ENCODE measurements at places on chromosomes 2 and 18.

DNA sequence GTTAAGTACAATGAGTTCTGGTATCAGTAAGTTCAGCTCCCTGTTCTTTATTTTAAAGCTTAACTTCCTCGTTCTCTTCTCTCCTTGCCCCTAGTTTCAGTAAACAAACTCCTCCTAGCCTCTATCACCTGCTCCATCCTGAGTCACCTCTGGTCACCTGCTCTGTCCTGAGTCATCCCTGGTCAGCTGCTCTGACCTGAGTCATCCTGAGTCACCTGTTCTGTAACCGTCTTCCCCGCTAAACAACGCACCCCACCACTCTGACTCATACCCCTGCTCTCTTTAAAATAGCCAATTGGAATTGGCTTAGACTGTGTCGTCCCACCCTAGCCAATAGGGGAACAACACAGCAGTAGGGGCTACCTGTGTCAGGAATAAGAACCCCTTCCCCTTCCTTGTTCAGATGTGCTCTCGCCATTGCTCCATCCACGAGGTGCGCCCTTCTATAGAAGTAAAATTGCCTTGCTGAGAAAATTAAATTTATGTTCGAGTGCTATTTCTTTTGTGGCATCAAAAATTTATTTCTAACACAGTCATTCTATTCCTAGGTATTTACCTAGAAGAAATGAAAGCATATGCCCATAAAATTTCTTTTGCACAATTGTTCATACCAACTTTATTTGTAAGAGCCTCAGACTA is 24.9 kb upstream of the RMND5A start:
- peak; percentile 83 for DNase-seq

DNA sequence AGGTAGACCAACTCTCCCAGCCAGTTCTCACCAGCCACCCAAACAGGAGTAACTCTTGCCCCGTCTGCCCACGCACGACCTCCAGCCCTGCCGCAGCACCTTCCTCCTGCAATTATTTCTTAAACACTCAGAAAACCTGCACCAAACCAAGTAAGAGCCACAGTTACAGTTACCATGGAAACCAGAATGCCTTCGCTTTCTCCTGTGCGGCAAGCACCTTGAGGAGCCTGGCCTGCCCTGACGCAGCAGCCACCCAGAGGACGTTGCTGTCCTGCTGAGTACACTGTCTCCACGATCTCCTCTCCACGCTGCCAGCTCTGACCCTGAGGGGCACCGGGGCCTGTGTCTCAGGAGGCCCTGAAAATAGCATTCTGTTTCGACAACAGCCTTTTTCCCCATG is 94.3 kb upstream of the SMIM21 start:
- DNase-seq: no peak

DNA sequence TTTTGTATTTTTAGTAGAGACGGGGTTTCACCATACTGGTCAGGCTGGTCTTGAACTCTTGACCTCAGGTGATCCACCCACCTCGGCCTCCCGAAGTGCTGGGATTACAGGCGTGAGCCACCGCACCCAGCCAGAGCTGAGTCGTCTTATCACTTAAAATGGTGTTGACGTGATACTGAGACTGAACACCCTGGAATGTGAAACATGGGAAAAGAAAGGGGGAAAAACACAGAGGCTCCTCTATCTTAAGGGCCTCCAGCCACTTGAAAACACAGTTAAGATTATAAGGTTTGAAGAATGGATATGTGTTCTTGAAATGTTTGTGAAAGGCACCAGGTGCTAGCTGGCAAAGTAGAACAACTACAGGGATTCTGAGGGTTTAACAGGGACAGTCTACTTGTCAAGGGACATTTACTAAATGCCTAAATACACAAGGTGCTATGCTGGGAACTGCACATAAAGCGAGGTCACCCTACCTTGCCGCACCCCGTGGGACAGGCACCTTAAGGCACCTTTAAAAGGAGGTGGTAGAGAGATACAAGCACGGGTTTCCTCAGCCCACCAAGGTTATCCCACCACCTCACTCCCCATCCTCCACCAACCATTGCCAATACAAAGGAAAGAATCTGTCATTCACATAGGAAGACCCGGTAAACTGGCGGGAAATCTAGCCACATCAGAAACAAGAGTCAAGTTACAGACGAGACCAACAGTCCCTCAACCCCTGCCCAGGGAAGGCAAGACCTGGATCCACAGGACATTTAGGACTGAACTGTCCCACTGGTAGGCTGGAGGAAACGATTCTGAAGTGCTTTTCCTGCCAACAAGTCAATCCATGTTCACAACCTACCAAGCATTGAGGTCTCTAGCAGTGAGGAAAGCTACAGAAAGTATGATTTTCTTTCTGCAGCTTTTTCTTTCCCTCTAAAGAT is 43.4 kb downstream of the STK39 start:
- DNase-seq: peak; percentile 49

DNA sequence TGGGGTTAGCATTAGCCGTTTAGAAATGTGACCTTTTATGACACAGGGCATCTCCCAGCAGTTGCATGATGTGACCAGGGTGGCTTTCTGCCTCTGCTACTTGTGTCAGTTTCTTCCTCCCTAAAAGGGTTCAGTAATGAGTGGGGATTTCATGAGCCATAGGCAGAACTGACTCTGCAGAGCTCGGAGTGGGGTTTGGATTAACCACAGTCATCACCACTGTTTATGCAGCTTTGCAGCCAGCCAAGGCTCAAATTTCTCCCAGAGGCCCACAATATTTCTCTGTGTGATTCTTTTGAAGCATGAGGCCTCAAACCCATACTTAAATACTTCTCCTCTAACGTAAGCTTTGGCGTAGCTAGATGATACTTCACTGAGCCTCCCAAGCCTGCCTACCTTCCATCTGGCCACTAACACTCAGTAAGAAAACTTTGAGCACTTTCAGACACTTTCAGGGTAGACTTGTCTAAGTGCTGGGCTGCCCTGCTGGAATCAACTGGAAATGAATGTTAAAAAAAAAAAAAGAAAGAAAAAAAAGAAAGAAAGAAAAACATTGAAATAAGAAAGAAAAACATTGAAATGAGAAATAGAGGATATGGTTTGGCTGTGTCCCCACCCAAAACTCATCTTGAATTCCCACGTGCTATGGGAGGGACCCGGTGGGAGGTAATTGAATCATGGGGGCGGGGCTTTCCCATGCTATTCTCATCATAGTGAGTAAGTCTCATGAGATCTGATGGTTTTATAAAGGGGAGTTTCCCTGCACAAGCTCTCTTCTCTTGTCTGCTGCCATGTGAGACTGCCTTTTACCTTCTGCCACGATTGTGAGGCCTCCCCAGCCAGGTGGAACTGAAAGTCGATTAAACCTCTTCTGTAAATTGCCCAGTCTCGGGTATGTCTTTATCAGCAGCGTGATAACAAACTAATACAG is 11.5 kb upstream of the LAPTM4A start:
- DNase-seq: no peak

DNA sequence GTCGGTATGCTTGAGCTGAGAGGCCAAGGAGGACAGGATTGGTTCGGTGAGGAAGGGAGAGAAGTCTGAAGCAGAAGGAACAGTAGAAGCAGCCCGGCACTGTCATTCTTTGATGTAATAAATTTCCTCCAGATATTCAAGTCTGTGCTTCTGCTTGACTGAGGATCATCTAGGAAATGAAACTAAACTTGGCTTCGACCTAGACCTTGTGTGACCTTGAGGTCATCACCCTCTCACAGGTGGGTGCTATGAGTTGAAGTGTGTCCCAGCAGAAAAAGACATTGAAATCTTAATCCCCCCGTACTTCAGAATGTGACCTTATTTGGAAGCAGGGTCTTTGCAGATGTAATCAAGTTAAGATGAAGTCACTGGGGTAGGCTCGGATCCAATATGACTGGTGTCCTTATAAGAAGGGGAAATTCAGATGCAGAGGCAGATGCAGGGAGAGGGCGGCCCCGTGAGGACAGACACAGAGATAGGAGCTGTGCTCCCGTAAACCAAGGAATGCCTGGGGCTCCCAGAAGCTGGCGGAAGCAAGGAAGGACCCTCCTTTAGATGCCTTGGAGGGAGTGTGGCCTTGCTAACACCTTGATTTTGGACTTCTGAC is 49.0 kb downstream of the PRKCE start:
- no peak for DNase-seq

DNA sequence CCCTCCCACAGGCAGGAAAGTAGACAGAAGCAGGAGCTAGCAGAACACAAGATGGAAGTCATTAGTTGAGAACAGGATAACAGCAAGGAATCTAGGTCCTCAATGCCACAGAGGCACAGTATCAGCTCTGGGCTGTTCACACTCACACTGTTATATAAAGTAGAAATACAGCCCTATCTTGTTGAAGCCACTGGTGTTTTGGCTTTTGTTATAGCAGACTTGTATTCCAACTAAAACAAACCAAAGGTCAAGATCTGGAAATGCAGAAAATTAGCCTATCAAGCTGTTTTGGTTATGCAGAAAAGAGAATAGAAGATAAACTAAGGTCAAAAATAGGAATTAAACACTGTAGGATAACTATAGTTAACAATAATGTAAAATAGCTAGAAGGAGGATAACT is 37.5 kb upstream of the L3MBTL4 start:
- DNase-seq: no peak

DNA sequence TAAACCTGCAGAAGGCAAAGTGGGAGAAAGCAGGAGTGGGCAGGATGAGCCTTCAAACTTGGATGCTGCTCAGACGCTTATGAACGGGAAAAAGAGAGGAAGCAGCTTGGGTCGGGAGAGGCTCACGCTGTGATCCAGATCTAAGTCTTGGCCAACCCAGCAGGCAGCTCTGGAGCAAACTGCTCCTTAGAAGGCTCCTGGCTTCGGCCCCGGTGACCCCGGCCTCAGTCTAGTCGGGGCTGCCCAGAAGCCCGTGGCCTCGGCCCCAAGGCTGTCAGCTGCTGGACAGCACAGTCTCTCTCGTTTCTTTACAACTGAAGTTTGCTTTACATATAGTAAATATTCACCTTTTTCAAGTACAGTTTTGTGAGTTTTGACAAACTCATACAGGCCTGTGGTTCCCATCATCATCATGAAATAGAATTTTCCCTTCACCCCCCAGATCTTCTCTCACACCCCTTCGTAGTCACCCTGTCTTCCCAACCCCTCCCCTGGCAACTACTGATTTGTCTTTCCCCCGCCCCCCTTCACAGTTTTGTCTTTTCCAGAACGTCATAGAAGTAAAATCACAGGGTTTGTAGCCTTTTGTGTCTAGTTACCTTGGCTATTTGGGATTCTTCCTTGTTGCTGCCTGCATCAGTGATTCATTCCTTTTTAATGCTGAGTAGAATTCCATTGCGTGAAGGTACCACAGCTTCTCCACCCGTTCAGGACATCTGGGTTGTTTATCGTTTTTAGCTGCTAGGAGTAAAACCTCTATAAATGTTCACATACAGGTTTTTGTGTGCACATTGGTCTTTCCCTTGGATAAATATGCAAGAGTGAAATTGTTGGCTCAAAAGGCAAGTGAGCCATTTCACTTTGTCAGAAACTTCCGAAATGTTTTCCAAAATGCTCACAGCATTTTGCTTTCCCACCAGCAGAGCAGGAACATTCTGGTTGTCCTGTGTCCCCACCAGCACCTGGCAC is 35.1 kb downstream of the MYO7B start:
- no peak for DNase-seq

DNA sequence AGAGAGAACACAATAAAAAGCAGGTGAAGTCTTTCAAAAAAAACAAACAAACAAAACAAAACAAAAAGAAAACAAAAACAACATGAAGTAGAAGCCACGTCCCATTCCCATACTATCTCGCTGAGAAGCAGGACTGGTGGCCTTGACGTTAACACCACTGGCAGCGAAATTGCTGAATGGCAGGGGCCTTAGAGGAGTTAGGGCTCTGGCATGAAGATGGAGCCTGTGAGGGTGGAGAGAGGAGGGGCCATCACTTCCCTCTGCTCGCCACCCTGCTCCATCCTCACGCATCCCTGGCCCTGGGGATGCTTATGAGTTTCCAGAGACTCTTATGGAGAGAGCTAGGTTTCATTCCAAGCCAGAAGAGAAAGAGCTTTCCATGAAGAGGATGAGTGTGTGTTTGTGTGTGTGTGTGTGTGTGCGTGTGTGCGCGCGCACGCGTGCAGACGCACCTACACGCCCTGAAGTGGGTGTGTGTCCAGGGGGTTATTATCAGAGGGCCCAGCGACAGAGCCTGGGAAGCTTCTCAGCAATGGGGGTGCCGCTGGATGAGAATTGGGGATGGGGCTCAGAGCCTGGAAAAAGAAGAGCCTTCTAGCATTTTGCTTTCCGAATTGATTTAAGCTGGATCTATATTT is 20.4 kb upstream of the IMPA2 start:
- DNase-seq: no peak

- DNase-seq: no peak
Measured at GRCh38 chr2:36805635-36806224, 109.2 kb downstream of the VIT start.

DNA sequence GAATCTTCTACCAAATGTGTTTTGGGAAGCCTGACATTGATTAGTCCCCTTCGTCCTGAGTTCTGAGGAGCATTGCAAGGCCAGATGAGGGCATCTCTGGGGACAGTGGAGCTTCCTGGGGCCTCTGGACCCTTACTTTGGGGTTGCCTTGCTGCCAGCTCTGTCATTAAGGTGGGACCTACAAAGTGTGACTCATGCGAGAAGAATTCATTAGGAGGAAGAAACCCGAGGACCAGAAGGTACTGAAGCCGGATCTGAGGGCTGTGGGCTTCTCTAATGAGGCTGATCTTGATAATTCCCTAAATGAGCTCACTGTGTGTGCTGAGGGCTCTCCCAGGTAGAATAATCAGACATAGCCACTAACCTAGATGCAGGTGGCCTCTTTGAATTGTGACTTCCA is 695 bp upstream of the SCYGR2 start:
- peak; percentile 39 for DNase-seq

DNA sequence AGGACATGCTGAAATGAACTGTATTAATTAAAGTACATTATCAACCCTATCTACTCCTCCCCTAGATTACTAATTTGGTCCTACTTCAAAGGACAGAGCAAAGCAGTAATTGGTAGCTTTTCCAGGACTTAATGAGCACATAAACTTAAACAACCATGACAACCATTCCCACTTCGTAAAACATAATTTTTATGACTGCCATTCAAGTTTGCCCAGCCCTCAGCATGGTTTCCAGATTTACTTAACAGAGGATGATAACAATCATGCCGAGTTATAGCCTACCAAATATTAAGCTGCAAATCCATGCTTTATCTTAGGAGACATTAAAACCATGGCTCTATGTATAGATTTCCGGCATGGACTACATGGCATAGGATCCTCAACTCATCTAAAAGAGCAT is 401.1 kb upstream of the CHAC2 start:
- no peak for DNase-seq

All from Calu3 (cell line).